NCI-H1417 (cell line): ENCODE measurements at places on chromosomes 12 and 14.
A peak's percentile ranks its signal among the peaks of the same experiment; 100 is the strongest.

DNA sequence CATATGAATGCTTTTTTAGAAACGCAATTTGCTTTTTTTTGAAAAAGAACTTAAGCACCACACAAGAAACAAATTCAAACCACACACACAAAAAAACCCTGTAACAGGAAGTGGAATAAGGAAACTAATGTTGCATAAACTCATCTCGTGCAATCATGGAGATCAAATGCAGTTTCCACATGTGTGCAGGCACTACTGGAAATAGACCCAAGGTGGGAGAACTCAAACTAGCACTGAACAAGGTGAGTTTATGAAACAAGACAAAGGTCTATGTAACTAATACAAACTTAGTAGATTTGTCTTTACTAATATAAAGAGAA, 17.5 kb downstream of the NIN start:
- DNase-seq: no peak

- no peak for DNase-seq
Measured at GRCh38 chr12:83432176-83432719, 745.5 kb downstream of the TMTC2 start.

DNA sequence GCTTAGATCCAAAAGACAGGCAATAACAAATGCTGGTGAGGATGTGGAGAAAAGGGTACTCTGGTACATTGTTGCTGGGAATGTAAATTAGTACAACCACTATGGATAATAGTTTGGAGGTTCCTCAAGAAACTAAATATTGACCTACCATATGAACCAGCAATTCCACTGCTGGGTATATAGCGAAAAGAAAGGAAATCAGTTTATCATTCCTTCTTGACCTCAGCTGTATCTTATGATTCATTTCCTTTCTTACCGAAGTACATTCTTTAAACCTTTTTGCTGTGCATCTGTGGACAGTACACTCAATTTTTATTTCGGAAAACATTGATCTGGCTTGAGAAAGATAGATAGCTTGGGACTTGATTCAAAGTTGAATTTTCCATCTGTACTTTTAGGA, 183.2 kb upstream of the LRFN5 start:
- DNase-seq: no peak

DNA sequence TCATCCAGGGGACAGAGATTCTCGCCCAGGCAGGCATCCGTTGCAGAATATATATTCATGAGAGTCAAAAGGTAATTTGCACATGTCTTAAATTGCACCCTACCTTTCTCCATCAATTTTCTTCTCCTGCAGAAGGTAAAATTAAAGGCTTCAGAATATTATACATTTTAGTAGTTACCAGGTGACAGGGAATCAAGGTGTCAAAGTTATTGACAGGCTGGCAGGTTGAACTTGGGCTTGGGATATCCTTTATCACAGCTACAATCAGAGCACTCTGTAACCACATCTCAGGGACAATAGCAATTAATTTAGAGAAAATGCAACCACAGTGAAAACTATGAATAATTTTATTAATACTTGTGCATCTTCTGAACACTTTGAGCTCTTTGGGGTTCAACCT, 66.9 kb upstream of the GSC start:
- no peak for DNase-seq

DNA sequence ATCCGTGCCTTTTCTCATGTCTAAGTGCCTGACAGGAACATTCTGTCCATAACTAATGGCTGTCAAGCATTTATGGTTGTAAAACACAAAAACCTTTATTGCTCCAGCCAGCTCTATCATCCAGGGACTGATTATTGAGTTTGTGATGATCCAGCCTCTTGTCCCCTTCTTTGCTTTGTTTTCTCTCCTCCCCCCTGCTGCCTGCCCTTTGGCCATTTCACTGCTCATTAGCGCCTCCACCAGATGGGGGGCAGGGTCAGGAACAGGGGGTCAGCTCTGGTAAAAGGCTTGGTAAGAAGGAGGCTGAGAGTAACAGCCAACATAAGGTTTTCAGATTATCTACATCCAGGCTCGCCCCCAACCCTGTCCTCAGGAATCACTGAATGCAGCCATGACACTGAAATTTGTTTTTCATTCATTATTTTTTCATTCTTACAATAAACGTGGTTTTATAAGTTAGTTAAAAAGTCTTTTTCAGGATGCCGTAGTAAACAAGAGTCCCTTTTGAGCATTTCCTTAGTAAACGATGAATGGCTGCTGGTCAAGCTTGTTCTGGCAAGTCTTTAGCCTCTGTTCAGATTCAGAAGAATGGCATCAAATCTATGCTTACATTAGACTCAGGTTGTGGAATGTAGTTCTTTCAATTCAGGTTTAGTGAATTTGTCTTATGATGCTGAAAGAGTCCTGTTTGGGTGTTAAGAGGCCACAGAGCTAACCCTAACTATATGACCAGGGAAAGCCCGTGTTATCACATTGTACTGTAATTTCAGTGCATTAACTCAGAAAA, 21.7 kb downstream of the HMGA2 start:
- DNase-seq: no peak

- no peak for DNase-seq
Measured at GRCh38 chr12:65800937-65801336, 23.3 kb upstream of the HMGA2 start.

DNA sequence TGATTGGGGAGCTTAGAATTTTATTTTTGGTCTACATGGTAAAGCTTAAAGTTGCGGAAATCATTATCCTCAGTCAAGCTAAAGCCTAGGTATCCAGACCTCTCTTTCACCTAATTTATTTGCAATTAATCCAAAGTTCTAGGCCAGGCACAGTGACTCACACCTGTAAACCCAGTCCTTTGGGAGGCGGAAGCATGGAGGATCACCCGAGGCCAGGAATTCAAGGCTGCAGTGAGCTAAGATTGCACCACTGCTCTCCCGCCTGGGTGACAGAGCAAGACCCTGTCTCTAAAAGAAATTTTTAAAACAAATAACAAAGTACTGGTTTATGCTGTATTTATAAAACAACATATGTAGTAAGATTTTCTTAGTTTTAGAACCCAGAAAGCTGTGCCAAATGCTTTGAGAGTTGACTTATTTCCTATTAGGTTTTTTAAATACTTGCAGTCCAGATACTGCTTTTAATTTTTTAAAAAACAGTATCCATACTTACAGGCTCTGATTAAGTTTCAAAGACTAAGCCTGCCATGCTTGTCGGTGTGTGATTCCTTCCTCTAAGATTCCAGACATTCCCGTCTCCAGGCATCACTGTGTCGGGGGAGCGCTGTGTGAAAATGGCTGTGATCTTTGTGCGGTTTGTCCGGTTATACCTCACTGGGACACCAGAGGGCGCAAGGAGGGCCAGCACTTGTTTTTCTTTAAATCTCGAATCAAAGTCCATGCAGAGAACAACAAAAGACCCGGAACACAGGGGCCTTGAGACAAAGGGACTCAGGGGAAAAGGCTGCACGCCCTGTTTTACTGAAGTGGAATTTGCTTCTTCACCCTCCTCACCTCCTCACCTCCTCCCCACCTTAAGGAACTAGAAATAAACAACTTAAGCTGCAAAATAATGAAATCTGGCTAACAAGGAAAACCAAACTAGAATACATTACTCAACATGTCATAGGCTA, 24.6 kb upstream of the TMPO start:
- DNase-seq: peak; percentile 89

DNA sequence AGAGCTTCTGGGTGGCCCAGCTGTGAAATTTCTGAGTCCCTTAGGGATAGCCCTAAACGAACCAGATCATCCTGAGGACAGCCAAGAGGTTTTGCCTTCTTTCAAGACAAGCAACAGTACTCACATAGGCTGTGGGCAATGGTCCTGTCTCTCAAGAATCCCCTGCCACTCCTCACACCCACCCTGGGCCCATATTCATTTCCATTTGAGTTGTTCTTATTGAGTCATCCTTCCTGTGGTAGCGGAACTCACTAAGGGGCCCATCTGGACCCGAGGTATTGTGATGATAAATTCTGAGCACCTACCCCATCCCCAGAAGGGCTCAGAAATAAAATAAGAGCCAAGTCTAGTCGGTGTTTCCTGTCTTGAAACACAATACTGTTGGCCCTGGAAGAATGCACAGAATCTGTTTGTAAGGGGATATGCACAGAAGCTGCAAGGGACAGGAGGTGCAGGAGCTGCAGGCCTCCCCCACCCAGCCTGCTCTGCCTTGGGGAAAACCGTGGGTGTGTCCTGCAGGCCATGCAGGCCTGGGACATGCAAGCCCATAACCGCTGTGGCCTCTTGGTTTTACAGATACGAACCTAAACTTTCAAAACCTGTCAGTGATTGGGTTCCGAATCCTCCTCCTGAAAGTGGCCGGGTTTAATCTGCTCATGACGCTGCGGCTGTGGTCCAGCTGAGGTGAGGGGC, 38.9 kb downstream of the DAD1 start:
- DNase-seq: no peak

GRCh38 chr14:45867046-45867894, 614.3 kb upstream of the MIS18BP1 start:
- DNase-seq: no peak

- no peak for DNase-seq
Measured at GRCh38 chr12:70744178-70744577, 106.9 kb upstream of the PTPRB start.

GRCh38 chr14:33499687-33500086, 451.2 kb downstream of the EGLN3 start:
- no peak for DNase-seq

- DNase-seq: no peak
Measured at GRCh38 chr14:28652782-28653181, 113.8 kb upstream of the FOXG1 start.

GRCh38 chr12:121167232-121167820, 34.6 kb downstream of the P2RX7 start:
- no peak for DNase-seq

DNA sequence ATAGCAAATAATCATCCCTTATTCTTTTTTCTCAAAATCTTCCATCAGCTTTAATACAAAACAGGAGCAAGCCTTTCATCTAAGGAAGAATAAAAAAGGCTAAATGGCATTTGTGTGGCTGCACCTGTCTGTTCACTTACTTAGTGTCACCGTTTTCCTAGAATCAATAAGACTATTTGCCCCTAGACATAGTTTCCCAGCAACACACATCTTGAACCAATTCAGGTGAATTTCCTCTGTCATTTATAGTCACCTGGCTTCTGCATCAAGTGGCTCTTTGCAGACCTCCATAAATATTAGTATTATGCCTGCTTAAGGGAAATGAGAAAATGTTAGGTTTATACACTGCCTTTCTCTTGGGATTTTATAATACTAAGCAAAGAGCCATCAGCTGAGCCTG, 17.4 kb upstream of the GCH1 start:
- DNase-seq: peak; percentile 70

- no peak for DNase-seq
Measured at GRCh38 chr14:72776701-72777261, 117.1 kb downstream of the DPF3 start.

- no peak for DNase-seq
Measured at GRCh38 chr12:58369576-58369975, 428.2 kb downstream of the ATP23 start.

DNA sequence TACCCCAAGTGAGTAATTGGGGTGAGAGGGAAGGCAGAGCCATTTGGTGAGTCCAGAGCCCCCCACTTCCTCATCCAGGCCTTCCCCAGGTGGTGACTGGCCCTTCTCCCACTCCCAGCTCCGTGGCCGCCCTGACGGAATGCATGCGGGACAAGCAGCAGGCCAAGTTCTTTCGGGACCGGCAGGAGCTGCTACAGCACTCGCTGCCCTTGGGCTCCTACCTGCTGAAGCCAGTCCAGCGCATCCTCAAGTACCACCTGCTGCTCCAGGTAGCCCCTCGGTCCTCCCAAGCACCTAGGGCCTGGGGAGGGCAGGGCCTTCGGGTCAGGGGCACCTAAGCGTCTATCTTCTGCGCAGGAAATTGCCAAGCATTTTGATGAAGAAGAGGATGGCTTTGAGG, 26.5 kb downstream of the PLEKHG3 start:
- no peak for DNase-seq

- no peak for DNase-seq
Measured at GRCh38 chr14:41666301-41666700, 59.6 kb downstream of the LRFN5 start.

- no peak for DNase-seq
Measured at GRCh38 chr12:77372026-77372425, 306.7 kb upstream of the E2F7 start.

DNA sequence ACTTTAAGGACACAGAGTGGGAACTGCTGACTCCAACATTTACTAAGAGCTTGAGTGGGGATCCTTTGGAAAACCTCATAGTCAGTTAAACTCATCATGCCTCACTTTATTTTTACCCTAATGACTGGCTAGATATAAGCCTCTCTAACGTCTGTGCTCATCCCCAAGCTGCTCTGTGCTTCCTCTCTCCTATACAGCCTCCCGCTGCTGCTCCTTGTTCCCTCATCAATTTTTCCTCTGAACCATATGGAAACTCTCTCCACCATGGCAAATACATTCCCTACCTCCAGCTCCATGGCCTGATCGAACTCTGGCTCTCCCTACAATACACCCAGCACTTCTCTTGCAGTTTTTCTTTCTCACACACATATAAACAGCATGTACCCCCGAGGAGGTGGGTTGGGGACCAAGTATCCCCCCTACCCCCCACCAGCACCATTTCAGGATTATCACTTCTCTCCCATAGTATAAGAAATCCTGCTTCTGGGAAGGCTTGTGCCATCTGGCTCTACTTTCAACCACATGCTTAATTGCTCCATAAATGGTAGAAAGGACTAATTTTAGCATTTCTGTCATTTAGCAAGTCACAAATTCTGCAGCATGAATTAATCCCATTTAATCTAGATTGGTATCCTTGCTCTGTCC, 39.2 kb upstream of the DYRK2 start:
- DNase-seq: no peak

DNA sequence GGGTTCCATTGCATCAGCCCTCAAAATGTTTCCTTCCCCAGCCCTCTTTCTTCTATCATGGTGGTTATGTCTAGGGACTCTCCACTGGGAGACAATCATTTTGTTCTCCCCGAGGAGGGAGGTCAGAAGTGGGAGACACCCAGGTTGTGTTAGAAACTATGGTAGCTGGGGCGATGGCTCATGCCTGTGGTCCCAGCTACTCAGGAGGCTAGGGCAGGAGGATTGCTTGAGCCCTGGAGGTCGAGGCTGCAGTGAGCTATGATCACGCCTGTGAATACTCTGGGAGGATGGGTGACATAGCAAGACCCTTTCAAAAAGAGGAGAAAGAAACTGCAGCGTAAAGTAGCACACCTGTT, 13.0 kb upstream of the LRRC23 start:
- no peak for DNase-seq

DNA sequence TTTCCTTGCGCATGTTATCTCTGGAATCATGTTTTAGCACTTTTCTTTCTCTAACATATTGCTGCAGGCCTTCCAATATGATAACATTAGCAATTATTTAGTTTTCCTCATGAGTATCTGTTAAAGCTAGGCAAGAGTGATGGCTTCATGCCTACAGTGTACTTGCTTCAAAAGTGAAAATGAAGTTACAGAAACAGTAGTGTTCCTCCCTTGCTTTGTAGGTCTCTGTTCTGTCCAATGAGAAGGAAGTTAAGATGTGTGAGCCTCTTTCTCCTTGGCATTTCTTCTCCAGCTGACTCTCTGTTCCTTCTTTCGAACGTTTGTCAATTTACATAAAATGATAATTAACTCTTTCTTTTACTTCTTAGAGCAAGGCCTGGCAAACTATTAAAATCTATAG, 22.2 kb downstream of the LRRIQ1 start:
- DNase-seq: no peak

- DNase-seq: peak; percentile 71
Measured at GRCh38 chr12:6963791-6964413, 6.6 kb downstream of the PHB2 start.

GRCh38 chr12:124754491-124754890, 109.2 kb downstream of the SCARB1 start:
- no peak for DNase-seq

GRCh38 chr12:110807640-110808039, 39.1 kb upstream of the CCDC63 start:
- DNase-seq: no peak
